Adipocyte (in vitro differentiated cells): ENCODE measurements at places on chromosomes 3 and 15.

DNA sequence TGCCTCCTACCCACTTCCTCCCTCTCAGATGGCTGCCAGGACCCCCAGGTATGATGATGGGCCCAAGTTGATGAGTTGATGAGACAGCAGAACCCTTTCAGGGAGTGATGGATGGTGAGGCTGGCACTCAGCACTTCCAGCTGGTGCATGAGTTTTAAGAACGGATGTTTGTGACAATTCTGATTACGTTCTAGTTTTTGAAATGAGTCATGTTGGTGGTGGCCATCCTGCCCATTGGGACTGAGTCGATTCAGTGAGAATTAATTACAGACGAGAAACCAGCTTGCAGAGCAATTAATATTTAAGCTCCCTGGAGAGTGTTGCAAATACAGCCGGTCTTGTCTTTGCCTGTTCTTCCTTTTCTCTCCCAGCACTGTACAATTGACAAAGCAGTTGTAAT is 56.9 kb upstream of the NR2C2 start:
- DNase-seq: no peak

GRCh38 chr15:72445426-72445825 is 28.7 kb upstream of the ARIH1 start:
- DNase-seq: no peak

- peak; percentile 10 for DNase-seq
These were observed 994 bp downstream of the MESP1 start for GRCh38 chr15:89749951-89750559.

GRCh38 chr15:66848686-66849392 is 146.8 kb downstream of the SMAD6 start:
- DNase-seq: no peak

GRCh38 chr3:127820826-127821313 is 1.4 kb downstream of the MGLL start:
- DNase-seq: peak; percentile 35

- no peak for DNase-seq
These were observed 57.7 kb downstream of the GASK1A start for GRCh38 chr3:43036621-43037423.

DNA sequence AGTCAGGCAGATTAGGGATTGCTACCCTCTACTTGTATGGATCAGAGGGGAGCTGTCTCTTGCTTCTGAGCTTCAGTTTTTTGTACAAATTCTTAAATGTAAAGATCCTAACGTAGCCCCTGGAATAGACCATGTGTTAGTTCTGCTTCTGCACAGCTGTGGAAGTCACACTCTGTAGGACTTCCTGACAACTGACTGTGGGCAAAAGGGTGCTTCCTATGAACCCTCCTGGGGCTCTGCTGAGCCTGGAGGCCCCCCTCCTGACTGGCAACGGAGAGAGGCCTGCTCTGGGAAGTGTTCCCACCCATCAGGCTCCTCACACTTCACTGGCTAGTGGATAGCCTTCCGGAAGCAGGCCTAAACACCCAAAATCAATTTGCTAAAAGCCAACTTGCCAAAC is 131.0 kb downstream of the RPLP1 start:
- no peak for DNase-seq

GRCh38 chr3:69838696-69839515 is 99.6 kb downstream of the MITF start:
- DNase-seq: no peak

- DNase-seq: peak; percentile 20
These were observed 71.0 kb upstream of the MDFIC2 start for GRCh38 chr3:70383360-70383831.

- no peak for DNase-seq
These were observed 26.7 kb downstream of the RAD51 start for GRCh38 chr15:40721701-40722100.

GRCh38 chr15:58420579-58421043 is 11.2 kb upstream of the LIPC start:
- DNase-seq: no peak

DNA sequence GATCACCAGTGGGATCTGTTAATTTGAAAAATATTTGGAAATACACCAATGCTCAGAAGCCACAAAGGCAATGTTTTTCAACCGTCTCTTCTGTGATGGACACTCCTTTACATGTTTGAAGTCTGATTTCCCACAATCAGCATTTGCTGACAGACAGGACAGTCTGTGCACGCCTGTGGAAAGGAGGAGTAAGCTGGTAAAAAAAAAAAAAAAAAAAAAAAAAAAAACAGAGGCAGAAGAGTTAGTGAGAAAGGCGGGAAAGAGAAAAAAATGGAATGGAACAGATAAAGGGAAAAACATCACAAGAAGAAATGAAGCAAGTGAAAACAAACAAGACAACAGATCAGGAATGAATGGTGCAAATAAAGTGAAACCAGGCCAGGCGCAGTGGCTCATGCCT is 35.0 kb downstream of the PRTG start:
- DNase-seq: no peak

GRCh38 chr15:58396181-58396580 is 35.6 kb upstream of the LIPC start:
- DNase-seq: peak; percentile 97

DNA sequence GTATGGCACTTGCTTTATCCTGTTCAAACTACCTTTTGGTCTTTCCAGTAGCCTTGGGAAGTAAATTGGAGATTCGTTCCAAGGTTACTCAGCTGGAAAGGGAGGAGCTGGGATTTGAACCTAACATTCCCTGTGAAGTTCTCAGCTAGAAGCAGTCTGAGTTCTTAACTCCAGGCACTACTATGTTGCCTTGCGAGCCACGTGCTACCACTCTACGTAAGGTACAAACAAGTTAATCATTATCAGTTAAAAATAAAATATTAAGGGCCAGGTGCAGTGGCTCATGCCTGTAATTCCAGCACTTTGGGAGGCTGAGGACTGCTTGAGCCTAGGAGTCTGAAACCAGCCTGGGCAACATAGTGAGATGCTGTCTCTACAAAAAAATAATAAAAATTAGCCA is 30.7 kb upstream of the CDCP1 start:
- no peak for DNase-seq

- DNase-seq: no peak
These were observed 361.4 kb downstream of the CHL1 start for GRCh38 chr3:557972-558371.

DNA sequence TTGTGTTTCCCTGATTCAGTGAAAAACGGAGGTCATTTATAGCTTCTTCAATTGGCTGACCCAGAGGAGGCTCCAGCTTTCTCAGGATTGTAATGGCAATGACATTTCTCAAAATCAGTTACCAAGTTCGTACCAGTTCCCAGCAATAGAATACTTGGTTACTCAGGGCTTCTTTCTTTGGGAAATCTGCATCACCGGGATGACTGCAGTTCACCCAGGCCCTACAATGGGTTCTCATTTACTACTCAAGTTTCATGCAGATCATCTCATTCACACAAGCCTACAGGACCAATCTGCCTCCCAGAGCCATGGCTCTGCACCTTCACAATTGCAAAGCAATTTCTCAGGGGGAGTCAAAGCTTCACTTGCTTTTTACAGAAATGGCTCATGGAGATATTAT is 109.6 kb downstream of the FHIT start:
- no peak for DNase-seq

GRCh38 chr3:193911784-193912340 is 224.1 kb upstream of the HES1 start:
- no peak for DNase-seq

DNA sequence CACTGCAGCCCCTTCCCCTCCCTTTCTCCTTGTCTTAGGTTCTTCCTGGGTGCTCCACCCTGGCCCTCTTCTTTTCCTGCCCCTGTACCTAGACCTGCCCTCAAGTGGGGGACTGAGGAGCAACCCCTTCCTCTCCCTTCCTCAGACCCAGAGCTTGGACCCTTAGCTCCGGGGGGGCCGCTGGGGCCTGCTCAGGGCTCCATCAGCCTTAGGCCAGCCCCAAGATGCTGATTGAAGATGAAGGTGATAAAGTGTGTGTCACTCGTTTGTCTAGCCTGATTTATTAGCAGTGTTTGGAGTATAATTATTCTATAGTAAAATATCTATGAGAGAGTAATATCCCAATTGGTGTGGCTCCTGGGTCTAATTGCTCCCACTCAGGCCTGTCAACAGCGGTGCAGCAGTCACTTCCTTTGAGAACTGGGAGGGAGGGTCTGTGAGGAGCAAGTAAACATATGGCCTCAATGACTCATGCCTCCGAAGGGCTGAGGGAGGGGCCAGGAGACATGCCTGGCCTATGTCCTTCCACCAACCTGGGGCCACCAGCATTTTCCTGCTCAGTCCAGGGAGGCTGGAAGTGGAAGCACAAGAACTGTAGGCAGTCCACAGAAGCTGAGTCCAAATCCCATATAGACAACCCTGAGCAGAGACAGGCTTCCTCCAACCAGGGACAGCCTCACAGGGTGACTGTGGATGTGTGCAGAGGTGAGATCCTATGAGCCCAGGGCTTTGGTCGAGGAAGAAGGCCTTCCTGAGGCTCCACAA is 123.2 kb downstream of the DNAJB8 start:
- peak; percentile 44 for DNase-seq

DNA sequence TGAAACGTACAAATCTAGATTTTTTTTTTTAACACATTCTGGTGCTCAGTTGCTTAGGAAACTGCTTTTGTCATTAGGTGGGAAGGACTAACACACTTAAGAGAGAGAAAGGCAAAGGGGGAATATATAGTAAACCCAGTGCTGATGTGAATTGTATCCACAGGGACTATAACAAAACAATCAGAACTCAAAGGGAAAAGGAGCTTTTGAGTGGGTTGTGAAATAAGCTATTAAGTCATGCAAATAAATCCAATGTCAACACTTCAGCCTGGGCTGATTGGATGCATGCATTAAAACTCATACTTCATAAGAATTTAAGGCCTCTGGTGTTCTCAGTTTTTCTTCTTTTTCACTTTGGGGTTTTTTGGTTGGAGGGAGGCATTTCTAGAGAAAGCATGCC is 628.9 kb downstream of the FHIT start:
- DNase-seq: no peak

DNA sequence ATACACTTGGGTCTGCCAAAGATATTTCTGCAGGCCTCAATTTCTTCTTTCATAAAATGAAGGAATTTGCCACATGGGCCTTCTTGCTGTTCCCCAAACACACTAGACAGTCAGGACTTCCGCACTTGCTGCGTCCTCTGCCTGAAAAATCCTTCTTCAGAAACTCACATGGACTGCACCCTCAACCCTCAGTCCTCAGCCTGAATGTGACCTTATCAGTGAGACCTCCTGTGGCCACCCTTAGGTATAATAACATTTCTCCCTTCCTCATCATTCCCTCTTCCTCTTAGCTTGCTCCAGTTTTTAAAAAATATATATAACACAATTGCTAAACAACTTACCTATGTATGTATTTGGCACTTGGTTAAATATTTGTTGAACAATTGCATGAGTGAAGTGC is 257.5 kb downstream of the MFSD1 start:
- DNase-seq: no peak

- DNase-seq: no peak
These were observed 179.7 kb downstream of the ADAMTS9 start for GRCh38 chr3:64508140-64508539.

DNA sequence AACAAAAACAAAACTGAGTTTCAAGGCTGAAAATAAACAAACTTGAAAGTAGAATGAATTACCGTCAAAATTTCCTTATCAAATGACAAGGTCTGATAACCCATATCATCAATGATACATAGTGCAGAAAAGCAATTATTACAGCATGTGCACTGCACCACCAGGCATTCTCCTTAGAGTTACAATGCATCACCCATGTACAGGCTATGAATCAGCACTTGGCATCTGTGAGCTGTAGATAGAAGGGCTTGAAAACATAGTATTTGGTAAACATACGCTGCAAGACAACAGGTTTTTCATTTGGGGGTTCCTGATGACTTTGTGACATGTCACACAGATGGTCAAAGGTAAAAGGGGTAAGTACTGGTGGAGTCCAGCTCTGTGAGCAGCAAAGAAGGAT is 265.1 kb downstream of the CTNNB1 start:
- peak; percentile 31 for DNase-seq

- no peak for DNase-seq
These were observed 157.2 kb downstream of the TIGIT start for GRCh38 chr3:114451051-114451451.

GRCh38 chr3:183984127-183984740 is 33.5 kb downstream of the ABCC5 start:
- DNase-seq: no peak

DNA sequence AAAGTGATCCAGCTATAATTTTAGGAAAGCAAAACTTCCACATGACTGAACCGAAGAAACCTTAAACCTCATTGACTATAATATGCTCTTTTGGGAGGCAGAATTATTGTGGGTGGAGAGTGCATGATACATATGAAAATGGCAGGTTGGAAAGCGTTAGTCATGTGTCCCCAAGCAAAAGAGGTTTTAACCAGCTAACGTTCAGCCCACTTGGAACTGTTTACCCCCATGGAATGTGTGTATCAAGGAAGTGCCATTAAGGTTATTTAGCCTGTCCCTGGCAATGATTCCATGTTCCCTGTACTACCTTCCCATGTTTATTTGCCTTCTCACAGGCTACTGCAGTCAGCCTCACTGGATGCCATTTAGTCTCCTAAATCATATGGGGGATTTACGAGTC is 44.1 kb upstream of the LRRC58 start:
- no peak for DNase-seq

DNA sequence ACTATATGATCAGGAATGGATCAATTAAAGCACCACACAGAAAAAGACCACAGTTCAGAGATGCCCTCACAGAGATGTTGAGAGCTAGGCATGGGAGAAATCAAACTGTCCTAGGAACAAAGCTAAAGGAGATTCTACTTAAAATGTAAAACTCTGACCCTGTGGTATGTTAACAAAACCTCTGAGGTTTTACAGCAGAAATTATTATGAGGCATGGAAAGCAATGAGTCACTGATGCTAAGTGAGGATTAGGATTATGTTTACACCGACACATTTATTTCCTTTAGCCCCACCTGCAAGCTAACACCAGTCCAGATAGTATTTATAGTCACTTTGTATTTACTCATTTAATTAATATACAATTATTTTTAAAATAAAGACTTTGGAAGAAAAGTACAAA is 1242.2 kb downstream of the OTOL1 start:
- peak; percentile 22 for DNase-seq

- peak; percentile 67 for DNase-seq
These were observed 6.2 kb upstream of the TIPARP start for GRCh38 chr3:156668073-156668763.

- no peak for DNase-seq
These were observed 8.5 kb downstream of the SHOX2 start for GRCh38 chr3:158097593-158098308.

DNA sequence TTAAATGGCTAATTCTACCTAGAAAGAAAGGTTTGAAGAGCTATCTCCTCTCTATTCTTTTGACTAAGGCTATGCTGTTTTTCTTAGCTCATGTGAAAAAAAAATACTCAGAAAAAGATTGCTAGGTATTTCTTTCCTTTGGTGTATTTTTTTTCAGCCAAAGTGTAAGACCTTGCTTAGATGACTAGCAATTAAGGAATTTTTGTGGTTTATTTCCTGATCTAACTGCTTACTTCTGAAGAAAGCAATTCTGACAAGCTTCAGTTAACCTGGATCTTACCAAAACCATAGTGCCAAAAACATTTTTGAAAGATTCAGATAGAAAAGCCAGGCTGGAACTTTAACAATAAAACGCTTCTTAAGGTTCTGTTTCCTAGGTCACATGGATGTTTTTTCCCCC is 315.6 kb downstream of the SOX2 start:
- no peak for DNase-seq

GRCh38 chr3:21839592-21839991 is 88.6 kb upstream of the ZNF385D start:
- peak; percentile 47 for DNase-seq
